ENCODE measurements at places on chromosomes 5 and 9.

- DNase-seq: no peak
These were observed 131.1 kb downstream of the ZCCHC7 start for GRCh38 chr9:37251452-37251851.

DNA sequence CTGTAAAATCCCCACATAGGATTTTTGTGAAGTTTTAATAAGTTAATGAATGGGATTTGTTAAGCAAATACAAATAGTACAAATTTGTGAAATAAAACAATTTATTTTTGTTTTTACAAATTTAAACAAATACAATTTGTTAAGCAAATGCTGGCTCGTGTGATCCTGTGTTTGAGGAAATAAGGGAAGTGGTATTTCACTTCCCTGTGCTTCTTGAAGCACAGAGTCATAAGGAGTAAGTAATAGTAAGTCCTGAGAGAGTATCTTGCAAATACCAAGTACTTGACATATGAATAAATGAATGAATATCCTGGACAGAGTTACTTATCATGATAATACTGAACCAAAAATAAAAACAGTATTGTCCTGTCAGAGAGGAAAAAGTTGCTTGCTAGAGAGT, 9.1 kb downstream of the SMIM3 start:
- DNase-seq: no peak

- no peak for DNase-seq
These were observed 75.5 kb downstream of the ENTREP1 start for GRCh38 chr9:69400470-69400869.

- no peak for DNase-seq
These were observed 30.2 kb upstream of the DUSP1 start for GRCh38 chr5:172801179-172801671.

DNA sequence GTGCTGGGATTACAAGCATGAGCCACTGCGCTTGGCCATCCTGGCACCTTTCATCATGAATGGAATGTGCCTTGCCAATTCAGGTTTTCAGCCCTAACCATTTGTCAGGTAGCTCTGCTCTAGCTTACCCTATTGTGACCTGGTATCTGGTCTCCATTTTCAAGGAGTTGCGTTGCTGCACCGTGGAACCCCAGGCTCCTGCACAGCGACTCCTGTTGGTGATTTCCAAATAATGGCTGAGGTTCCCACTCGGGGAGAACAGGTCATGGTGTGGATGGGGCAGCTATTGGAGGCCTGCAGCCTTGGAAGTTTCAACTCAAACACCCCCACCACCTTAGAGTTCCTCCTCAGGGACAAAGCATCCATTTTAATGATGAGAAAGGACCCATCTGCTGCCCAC, 18.7 kb upstream of the CTSV start:
- DNase-seq: no peak

DNA sequence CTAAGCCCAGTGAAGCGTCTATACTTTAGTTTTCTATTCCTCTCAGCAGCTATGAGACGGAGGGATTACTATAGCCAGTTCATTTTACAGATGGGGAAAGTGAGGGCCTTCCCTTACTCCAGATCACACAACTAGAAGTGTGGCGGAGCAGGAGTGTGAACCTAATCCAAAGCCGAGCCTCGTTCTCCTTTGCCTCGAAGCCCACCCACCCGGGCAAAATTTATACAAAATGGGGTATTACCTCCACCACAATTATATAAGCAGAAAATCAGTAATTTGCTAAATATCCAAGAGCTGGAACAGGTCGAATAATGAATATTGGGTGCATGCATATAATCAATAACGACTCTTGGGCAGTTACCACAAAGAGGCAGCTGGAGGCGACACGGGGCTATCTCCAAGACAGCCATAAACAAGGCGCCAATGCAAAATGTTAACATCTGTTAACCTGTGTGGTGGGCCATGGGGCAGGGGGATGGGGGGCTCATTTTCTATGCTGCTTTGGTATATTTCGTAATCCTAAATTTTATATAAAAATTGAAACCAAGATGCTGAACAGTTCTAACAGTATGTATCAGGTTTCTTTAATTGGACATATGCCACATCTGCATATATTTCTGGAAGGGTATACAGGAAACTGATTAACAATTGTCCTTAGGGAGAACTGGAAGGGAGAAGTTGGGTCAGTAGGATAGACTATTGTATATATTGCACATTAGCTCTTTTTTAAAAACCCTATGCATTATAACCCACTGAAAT, 1.2 kb upstream of the RNF44 start:
- DNase-seq: no peak

- DNase-seq: no peak
These were observed 83.7 kb upstream of the BARHL1 start for GRCh38 chr9:132498531-132499210.
